Posterior vena cava (tissue), 2 donors: ENCODE measurements at places on chromosomes 2 and 18.

DNA sequence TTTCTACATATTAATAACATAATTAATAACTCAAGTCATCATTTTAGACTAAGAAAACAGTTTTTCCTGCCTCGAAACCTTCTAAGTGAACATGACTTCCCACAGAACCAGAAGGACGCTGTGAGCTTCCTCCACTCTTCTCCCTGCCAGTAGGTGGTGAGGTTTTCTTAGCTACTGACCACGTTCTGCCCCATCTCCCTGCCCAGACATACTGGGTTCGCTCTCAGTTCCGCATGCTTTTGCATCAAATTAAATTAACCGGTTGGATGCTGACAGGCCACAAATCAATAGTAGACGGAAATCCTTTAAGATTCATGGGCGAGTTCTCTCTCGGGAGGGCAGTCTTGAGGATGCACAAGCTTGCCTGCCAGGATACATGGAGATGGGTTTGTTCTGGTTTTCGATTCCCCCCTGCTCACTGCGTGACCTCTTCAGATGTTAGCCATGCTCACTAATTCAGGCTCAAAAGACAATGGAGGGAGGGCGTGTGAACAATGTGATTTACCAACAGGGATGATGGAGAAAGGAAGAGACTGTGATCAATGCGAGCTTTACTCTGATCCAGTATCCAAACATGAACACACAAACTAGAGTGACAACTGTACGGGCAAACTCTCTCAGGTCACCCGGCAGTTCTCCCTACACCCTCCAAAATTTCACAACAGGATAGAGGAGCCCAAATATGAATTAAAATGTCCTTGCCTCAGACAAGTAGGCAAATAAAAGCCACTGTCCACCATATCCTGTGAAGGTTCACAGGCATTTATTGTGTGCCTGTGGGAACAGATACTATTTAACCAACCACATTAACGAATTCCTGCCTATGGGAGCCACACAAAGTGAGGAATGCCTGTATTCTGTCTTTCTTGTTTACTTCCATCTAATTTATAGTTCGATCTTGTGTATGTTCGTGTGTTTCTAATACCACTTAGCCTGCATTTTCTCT is 375.7 kb downstream of the EIPR1 start:
- no peak for DNase-seq

GRCh38 chr18:47899107-47899840 is 31.2 kb downstream of the SMAD2 start:
- no peak for DNase-seq

DNA sequence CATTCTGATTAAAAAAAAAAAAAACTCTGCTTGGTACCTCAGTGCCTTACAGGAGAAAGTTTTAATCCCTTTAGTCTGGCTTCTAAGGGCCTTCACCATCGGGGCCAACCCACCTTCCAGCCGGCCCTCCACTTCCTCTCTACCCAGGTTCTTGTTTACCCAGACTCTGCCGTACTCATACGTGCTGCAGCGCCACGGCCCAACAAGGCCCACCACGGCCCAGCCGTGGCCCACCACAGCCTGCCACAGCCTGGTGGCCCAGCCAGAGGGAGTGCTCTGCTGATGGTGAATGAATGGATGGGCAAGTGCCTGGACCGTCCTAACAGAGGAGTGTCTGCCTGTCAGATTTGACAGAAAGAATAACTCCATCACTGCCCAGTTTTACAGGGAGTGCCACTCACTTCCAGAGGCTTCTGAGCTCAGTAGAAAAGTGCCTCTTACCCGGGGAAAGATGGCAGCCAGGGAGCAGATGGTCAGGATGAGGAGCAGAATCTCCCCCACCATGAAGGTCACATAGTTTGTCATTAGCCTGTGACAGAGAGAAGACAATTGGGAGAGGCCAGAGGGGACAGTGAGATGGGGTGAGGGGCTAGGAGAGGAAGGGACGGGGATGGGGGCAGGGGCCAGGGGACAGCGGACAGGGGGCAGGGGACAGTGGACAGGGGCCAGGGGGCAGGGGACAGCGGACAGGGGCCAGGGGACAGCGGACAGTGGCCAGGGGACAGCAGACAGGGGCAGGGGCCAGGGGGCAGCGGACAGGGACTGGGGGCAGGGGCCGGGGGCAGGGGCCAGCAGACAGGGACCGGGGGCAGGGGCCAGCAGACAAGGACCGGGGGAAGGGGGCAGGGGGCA is 38.2 kb downstream of the CENPO start:
- DNase-seq = peak; percentile 70

GRCh38 chr18:70442933-70443332 is 154.1 kb downstream of the SOCS6 start:
- DNase-seq = no peak

GRCh38 chr2:234451242-234451641 is 45.6 kb downstream of the ARL4C start:
- DNase-seq = no peak
